Right lobe of liver (tissue), 6 donors: ENCODE measurements at places on chromosomes 2 and 18.

- no peak for DNase-seq
These were observed 82.1 kb downstream of the MAP3K20 start for GRCh38 chr2:173157676-173158293.

DNA sequence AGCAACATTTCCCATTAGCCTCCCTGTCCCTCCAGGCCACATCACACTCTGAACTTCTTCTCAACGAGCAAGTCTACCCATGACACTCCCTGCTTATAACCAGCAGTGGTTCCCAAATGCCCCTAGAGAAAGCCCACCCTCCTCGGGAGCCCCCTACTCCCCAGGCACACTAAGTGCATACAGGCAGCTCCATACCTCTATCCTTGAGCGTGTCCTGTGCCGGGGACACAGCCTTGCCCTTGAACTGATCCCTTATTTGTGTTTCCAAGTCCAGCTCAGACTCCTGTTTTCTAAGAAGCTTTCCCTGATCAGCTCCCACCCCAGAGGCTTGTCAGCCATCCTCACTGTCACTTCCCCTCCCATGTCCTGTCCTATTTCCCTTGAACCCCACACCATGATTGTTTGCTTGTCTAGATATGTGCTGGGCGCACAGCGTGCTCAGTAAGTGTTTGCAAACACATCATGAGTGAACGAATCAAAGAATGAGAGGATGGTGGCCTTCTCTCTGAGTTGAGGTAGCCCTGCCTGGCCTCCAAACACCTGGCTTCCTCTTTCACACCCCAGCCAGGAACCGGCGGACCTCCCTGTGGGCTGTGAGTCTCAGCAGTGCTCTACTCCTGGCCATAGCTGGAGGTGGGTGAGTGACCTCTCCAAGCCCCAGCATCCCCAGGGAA is 2.1 kb downstream of the TEX51 start:
- peak; percentile 38 for DNase-seq

DNA sequence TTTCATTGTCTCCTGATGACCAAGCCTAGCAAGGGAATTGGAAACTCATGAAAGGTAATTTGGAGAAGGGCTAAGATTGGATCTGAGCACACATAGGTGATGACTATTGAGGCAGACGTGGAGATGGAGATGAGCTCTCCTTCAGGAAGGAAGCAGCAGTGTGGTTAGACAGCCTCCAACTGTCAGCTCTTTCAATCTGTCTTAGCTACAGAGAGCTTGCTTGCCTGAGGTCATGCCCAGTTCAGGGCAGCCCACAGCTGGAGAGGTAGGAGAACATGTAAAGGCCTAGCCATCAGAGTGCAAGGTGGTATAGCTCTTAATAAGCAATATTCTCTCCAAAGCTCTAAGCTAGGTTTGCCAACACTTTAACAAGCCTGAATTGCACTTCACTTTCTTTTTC is 79.2 kb downstream of the THSD7B start:
- DNase-seq: no peak

- DNase-seq: no peak
These were observed 2.4 kb upstream of the ADCYAP1 start for GRCh38 chr18:902229-902628.

DNA sequence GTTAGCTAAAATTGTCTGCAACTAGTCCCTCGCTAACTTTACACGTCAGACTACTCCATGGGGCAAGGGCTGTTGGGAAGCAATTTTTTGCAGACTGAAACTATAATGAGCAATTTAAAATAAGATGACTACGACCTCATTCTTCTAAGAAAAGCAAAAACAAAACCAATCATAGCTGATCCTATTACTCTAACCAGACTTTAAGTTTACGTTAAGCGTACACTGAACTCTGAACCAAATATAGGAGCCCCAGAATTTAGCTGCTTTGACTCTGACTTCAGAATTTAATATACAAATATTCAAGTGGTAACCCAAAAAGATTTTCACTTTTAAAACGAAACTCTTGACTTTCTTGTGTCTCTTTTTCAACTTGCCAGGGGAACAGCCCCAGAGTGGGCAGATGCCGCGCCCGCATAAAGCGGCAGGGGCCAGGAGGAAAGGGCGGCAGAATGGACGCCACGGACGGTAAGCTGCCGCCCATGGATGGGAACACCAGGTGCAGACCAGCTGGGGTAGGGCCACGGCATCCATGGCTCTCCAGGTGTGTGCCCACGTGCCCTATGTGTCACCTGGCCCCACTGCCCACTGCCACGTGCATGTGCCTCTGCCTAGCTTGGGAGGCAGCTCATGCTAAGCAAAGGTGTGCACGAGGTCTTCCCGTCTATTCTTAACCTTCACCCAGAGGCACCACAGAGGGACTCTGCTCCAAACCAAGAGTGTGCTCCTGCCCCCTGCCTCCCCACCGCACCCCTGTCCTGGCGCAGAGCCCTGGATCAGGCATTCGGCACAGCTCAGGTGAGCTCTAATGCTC is 217.6 kb downstream of the HDAC4 start:
- peak; percentile 45 for DNase-seq

GRCh38 chr2:237927135-237927534 is 39.7 kb upstream of the UBE2F start:
- DNase-seq: no peak

GRCh38 chr2:172102391-172103359 is at the start of gene DLX2:
TSS of gene DLX2 (minus strand) at chr2:172102900. CDS start at chr2:172102538, 362 bp downstream.
- peak; percentile 85 for DNase-seq

DNA sequence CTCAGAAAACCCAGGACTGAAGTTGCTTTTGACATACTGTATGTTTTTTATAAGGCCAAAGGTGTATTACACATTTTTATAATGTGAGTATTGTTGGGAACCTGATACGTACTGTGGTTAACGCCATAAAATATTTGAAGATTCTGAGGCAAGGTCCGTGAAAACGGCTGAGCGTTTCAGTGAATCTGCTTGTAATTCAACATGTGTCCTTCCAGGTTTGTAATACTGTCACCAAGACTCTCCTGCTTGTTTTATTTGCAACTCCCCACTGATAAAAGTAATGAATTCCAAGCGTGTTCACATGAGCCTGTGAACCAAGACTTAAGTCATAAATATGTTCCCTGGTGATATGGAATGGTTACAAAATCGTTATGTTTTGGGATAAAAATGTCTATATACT is 23.9 kb upstream of the FRZB start:
- no peak for DNase-seq

- no peak for DNase-seq
These were observed 45.9 kb downstream of the NCK2 start for GRCh38 chr2:105790461-105791149.

DNA sequence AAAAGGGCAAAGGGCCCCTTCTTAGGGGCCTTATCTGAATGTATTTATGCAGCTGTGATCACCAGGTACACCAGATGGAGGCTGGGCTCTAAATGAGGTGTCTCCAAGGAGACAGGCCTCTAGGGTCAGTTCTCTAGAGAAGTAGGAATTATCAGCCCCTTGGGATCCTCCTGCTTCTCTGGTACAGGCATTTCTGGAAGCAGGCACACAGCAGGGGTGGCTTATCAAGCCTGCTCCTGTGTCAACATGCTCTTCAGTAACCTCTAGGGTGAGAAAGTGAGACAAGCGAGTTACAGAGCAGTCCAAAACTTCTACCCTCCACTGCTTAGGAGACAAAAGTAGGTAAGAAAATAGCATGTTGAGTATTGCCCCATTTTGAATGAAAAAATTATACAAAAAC is 13.8 kb downstream of the TPGS2 start:
- no peak for DNase-seq

DNA sequence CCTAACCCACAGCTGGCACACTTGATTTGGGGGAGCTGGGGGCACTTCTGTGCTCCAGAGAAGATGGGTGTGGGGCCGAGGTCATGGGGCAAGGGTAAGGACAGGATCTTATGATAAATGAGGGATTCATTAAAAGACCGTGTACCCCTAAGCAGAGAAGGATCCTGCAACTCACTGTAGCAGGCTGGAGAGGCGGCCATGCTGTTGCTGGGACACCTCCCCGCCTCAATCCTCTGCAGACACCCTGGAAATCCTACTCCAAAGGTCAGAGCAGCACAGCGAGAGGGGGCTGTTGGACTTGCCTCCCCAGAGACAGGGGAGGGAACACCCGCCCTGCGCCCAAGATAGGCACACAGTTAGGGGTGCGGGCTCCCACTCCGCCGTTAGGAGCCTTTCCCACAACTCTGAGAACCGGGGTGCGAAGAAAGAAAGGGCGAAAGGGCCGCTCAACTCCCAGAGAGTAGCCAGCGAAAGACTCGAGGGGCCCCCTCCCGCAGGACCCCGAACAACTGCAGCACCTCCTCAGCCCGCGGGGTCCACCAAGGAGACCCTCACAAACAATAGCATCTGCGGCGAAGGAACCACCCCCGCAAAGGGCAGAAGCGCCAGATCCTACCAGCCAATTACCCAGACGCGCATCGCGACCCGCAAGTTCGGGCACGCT is 1.4 kb downstream of the PARD6G start:
- no peak for DNase-seq

DNA sequence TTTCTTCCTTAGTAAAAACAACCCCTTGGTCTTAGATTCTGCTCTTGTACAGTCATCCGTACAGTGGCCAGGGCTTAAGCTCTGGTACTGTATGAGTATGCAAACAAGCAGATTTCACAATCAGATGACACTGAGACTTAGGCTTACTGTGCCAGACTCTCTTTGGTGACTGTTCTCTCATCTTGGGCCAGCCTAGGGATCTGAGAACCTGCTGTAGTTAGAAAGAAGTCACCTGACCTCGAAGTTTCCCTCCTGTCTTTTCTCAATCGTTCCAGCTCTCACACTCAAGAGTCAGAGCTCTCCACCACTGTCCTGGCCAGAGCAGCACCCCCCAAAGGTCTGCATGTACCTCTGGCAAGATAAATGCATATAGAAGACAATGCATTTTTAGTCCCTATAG is 63.2 kb downstream of the ZEB2 start:
- DNase-seq: no peak

GRCh38 chr2:241777170-241777685 is 606 bp downstream of the GAL3ST2 start:
- DNase-seq: no peak

- no peak for DNase-seq
These were observed 64.1 kb downstream of the AGAP1 start for GRCh38 chr2:235557903-235558302.

DNA sequence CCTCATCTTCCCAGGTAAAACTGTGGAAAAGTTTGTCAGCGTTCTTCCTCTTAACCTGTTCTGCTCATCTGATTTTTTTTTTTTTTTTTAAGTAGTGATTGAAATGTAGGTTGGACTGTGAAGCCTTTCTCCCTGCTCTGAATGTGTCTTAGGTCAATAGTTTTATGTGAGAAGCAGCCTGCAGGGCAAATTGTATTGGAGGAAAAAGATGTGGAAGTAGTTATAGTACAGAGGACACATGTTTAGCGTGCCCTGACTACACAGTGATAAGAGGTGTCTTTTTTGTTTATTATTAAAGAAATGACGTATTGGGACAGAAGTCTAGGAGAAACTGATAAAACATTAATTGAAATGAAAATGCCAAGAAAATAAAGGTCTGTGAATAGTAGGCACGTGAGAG is 1.5 kb downstream of the MTA3 start:
- no peak for DNase-seq

GRCh38 chr2:94999431-94999883 is 26.1 kb upstream of the MAL start:
- no peak for DNase-seq

DNA sequence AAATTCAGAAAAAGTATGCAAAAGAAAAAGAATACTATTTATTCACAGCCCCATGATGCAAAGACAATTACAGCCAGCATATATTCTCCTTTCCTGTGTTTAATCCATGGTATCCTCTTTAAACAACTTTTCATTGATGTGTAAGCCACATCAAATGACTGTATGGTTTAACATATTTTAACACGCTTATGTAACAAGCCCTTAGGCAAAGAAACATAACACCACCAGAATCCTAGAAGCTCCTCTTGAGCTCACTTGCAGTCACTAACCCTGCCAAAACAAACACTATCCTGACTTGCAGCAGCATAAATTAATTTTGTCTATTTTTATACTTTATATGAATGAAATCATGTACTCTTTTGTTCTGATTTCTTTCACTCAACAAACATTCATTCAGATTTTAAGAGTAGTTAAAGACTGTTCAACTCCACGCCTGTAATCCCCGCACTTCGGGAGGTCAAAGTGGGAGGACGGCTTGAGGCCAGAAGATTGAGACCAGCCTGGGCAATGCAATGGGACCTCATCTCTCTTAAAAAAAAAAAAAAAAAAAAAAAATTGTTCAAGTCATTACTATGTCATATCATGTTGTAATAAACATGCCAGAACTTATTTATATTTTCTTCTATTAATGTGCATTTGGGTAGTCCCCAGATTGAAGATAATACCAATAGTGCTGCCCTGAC is 226.3 kb downstream of the NBAS start:
- no peak for DNase-seq

DNA sequence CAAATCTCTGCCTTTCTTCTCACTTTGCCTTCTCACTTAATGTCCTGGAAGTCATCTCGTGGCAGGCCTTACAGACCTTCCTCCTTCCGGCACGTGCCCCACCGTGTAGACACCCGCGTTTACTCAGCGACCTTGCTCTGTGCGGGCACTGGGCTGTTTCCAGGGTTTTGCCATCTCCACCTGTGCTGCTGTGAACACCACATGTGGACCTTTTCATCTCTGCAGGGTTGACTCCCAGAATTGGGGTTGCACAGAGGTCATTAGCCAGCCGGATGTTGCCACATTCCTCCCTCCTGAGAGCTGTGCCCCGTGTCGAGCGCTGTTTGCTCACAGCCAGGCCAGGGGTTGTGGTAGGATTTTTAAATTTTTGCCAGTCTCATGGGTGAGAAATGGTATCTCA is 25.4 kb downstream of the KCNG2 start:
- no peak for DNase-seq

DNA sequence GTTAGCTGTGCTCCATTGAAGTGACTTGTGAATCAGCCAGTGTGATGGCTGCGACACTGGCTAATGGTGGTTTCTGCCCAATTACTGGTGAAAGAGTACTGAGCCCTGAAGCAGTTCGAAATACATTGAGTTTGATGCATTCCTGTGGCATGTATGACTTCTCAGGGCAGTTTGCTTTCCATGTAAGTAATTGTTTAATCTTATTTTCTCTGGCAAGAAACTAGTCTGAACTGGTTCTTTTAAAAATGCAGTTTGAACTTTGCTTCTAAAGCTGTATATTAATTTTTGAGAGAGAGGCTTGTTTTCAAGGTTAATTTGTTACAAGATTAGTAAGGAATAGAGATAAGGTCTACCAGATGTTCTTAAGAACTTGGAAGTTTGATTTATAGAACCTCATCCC is 46.7 kb downstream of the GLS start:
- DNase-seq: no peak

DNA sequence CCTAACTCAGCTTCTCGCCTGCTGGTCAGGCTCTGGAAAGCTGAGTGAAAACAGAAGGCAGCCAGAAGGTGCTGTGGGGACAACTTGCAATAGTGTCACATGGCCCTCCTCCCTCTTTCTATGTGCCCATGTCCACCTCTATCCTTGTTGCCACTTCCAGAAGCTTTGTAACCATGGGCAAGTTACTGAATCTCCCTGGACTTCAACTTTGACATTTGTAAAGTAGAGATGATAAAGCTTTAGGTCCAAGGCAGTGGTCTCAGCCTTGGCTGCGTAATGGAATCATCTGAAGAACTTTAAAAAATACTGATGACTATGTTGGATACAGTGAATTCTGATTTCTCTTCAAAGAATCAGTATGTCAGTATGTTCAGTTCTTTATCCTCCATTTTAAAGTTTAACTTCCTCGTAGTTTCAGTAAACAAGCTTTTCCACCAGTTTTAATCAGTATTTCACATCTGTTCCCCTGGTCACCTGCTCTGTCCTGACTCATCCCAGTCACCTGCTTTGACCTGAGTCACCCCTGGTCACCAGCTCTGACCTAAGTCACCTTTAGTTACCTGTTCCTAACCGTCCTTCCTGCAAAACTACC is 245.2 kb upstream of the STON1 start:
- DNase-seq: no peak
